ENCODE measurements at places on chromosomes 16 and 17.
A peak's percentile ranks its signal among the peaks of the same experiment; 100 is the strongest.

- DNase-seq = peak; percentile 32
These were observed 873 bp downstream of the SETD1A start for GRCh38 chr16:30958175-30959079.

DNA sequence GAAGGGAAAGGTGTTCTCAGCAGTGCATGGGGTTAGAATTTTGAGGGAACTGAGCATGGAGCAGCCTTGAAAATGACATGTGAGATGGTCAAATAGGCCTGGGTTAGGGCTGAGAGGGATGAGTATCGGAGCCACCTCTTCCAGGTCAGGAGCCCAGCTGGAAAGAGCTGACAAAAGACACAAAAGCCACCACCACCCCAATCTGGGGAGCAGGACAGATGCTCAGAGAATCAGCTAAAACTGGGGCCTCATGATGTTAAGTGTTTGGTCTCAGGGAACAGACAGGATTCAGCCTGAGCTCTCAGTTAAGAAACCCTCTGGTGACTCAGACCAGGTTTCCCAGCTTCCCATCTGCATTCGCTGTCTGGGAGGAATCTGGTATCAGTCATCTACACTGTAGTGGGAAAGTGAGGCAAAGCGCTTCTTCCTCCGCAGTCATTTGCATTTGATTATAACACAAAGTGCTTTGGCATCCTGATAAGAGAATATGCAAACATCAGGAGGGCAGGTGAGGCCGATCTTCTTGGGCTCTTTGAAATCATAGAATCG lies 2.6 kb downstream of the WNT9B start:
- no peak for DNase-seq

DNA sequence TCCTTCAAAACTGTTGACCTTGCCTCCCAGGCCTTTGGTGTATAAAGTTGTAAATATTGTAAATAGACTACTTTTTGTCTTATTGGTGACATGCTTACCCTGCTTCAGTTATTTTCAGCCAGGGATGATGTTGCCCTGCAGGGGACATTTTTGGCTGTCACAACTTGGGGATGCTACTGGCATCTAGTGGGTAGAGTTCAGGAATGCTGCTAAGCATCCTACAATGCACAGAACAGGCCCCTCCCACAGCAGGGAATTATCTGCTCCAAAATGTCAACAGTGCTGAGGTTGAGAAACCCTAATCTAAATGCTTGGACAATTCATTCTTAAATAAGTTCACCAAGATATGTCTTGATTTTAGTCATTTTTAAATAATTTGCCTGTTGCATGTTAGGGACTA lies 459.8 kb downstream of the PMP22 start:
- DNase-seq = no peak

GRCh38 chr16:26598061-26598460 lies 468.7 kb upstream of the C16orf82 start:
- no peak for DNase-seq

DNA sequence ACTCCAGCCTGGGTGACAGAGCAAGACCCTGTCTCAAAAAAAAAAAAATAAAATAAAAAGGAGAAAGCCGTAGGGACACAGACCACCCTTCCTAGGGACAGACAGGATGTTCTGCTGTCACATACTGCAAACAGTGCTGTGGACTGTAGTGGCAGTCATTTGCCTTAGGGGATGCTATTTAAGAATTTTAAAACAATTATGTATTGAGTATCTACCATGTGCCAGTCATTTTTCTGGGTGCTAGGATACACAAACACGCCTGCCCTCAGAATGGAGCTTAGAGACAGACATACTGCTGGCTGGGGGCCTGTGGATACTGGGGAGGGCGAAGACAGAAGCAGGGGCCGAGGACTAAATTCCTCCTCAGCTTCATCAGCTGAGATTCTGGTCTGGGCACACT lies 45.5 kb downstream of the MRC2 start:
- no peak for DNase-seq

DNA sequence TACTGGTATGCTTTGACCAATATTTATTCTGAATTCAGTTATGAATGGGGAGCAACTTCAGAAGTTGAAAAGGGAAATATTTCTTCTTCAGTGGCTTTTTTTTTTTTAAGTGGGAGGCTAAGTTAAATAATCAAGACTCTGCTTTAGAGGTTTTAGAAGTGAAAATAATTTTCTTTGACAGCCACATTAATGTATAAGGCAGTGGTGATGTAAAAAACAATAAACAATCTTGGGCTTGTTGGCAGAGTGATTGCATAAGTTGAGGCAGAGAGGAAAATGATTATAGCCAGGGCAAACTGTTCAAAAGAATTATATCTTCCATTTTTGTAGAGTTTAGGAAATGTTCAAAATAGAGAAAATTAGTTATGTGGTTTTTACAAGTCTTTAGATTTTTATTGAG lies 5.4 kb upstream of the KRT12 start:
- DNase-seq = no peak

DNA sequence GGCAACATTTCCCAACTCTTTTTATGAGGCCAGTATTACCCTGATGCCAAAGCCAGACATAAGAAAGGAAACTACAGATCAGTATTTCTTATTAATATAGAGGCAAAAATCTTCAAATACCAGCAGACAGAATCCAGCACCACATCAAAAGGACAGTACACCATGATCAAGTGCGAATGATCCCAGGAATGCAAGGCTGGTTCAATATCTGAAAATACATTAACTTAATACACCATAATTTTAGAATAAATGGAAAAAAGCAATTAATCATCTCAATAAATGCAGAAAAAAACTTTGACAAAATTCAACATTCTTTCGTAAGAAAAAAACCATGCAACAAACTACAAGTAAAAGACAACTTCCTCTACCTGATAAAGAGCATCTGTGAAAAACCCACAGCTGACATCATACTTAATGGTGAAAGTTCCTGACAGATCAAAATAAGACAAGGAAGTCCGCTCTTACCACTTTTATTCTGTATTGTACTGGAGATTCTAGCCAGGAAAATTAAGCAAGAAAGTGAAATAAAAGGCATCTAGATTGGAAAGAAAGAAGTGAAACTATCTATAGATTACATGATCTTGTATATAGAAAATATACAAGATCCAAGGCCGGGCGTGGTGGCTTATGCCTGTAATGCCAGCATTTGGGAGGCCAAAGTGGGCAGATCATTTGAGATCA lies 26.4 kb upstream of the MAPK3 start:
- DNase-seq = no peak

DNA sequence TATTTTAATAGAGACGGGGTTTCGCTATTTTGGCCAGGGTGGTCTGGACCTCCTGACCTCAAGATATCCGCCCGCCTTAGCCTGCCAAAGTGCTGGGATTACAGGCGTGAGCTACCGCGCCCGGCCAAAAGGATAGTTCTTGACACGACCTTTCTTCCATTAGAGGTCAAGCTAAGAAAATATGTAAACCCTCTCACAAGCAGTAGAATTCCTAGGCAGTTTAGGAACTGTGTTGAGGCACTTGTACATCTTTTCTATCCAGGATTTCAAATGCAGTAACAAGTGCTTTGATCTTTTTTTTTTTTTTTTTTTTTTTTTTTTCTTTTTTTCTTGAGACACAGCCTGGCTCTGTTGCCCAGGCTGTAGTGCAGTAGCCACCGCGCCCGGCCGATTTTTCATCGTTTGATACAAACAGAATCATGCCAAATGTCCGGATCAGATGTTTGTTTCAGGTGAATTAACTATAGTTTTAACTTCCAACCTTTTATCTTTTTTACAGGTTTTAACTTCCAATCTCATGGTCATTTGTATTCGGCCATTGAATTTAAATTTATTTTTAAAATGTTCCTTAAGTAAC lies 1.5 kb upstream of the ARL6IP1 start:
- no peak for DNase-seq

DNA sequence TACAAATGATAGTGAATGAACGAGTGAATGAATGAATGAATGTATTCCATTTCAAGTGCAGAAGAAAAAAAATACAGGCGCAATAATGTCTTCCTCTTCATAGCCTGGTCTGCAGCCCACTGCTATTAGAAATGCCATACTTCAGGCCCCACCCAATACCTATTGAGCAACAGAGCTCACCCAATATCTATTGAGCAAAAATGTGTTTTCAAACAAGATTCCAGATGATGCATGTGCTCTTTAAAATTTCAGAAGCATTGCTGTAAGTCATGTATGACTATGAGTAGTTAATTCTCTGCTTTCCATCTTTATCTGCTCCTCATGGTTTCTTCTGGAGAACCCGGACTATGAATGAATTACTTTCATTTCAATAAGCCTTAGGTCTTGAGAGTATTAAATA lies 308.2 kb downstream of the XYLT1 start:
- no peak for DNase-seq

DNA sequence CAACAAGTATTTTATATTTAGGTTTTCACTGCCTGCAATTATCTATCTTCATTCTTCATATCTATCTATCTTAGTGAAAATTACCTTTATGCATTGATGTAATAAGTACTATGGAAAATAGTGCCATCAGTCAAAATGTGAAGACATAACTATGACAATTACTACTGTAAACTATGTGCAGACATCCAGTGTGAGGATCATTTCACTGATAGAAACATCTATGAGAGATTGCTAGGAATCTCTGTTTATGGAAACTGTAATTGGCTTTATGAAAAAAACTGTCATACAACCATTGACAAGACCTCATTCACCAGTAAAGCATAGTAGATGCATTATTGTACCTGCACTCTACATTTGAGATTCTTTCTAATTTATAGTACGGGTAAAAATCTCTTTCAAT lies 401.0 kb downstream of the PMP22 start:
- DNase-seq = no peak

All from C1 segment of cervical spinal cord (tissue), 14 donors.